Caco-2 (cell line): ENCODE measurements at places on chromosomes 7 and 10.

- no peak for DNase-seq
Measured at GRCh38 chr10:132478341-132479023, 59.1 kb upstream of the INPP5A start.

DNA sequence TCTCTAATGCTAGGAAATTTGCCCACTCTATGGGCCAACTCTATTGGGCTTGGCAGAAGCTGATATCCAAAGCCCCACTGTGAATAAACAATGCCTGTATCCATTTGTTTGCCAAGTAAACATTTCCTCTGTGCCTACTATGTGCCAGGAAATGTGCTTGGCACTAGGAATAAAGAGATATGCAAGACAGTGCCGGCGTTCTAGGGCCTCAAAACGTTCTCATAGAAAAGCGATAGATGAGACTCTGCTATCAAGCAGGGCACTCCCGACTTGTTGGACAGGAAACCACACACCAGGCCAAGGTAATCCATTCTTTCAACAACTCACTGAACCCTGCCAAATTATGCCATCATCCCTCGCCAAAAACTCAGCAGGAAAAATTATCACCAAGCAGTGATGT, 196.7 kb downstream of the IPMK start:
- no peak for DNase-seq

- peak; percentile 91 for DNase-seq
Measured at GRCh38 chr10:70816220-70816894, 609 bp downstream of the SGPL1 start.

DNA sequence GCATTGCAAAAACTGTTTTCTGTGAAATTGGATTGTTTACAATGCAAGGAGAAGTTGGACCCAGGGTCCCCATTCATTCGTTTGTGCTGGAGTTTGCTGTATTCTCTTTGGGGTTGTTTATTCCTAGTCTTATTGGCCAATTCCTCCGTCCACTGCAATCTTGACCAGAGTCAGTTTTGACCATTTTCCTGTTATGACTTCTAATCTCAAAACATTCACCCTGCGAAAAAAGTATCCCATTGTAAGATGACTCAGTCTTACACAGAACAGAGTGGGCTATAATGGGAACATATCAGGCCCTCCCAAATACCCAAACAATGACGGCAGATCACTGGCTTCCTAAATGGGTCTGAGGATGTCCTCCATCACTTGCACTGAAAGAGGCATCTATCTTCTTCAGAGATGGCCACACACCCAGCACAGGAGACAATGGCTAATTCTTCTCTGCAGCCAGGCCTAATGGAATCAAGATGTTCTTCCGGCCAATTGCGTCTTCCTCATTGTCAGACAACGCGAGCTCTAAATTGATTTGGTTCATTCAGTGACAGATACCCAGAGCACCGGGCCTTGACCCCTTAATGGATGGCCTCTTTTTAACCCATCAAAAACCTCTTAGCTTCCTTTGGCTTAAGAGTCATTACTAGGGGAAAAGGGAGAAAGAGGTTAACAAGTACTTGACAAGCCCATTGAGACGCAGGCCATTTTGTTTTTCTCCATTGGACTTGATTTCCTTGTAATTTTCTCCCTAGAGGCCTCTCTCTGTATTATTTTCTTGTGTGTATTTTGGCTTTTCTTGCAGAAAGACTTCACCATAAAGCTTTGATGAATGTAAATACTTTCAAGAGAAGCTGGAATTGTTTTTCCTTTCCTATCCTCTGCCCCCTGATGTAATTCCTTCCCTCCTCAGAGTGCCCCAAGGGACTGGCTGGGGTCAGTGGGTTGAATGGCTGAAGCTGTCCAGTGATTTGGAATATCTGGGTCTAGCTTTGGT, 129.6 kb downstream of the PRPF18 start:
- no peak for DNase-seq
